Neural progenitor cell (in vitro differentiated cells): ENCODE measurements at places on chromosomes 3 and 15. TPM values are rescaled to one million over a fixed set of nuclear protein-coding genes. Genes with fewer than 3 reads are reported as not detected.
A peak's percentile ranks its signal among the peaks of the same experiment; 100 is the strongest.

- no peaks in the 10 kb centered on the region for H3K27me3 ChIP-seq
- no peak overlapping the region for H3K4me3 ChIP-seq
- DNase-seq = peak; percentile 35
- peaks cover 6% of the 10 kb centered on the region for H3K4me1 ChIP-seq
- H3K36me3 ChIP-seq = no peaks in the 10 kb centered on the region
- no peak overlapping the region for H3K27ac ChIP-seq
Measured at GRCh38 chr3:171867981-171868380, 24.8 kb downstream of the TMEM212 start.

DNA sequence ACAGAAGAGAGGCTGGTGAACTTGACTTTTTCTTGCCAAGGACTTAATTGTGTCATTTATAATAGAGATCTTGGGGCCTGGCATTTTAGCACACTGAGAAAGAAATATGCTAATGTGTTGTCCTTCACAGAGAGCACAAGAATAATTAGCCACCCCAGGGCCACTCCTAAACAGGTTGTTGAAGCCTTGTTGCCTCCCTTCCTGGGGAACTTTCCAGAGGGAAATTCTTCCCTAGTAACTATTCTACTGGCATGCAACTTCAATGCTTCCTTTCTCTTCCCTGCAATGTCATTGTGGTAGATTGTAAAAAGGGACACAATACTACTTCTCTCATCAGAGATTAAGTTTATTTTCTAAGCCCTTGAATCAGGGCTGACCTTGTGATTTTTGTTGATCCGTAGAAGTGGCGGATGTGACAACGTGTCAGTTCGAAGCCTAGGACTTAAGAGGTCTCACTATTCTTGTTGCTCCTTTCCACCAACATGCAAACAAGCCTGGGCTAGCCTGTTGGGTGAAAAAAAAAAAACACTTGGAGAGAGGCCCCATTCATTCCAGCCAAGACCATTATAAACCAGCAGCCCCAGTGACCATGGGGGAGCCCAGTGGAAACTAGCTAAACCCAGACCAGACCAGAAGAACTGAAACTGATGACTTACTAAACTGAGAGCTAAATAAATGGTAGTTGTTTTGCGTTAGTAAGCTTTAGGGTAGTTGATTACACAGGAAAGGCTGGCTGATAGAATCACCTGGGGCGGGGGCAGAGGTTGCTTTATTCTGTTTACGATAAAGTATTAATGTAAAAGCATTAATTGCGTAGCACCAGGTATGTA lies 287.2 kb downstream of the SHQ1 start:
- no peaks in the 10 kb centered on the region for H3K27me3 ChIP-seq
- peak; percentile 17 for DNase-seq
- H3K36me3 ChIP-seq = no peaks in the 10 kb centered on the region
- no peak overlapping the region for H3K27ac ChIP-seq
- no peak overlapping the region for H3K4me3 ChIP-seq

The GOLGA8G gene
- 0.04 TPM in 1 of 2 replicates, not detected in the other for total RNA-seq

The SNX4 gene
- total RNA-seq = 51.9 and 65.4 TPM in 2 replicates

DNA sequence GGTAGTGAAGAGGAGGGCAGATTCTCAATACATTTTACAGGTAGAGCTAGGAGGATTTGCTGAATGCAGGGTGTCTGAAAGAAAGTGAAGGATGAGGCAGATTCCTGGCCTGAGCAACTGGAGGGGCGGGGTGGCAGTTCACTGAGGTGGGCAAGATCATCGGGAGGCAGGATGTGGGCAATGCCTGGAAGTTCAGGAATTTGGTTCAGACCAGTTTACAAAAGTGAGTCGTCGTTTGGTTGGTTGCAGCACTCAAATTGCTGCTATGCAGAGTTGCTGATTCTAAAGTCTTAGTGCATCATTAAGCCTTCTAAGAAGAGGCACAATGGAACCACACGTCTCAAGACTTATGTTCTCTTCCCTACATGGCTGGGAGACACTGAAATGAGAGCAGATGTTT lies 134.0 kb downstream of the MFSD1 start:
- no peak for DNase-seq
- no peak overlapping the region for H3K4me3 ChIP-seq
- no peaks in the 10 kb centered on the region for H3K27me3 ChIP-seq
- H3K27ac ChIP-seq = no peak overlapping the region
- no peaks in the 10 kb centered on the region for H3K36me3 ChIP-seq

DNA sequence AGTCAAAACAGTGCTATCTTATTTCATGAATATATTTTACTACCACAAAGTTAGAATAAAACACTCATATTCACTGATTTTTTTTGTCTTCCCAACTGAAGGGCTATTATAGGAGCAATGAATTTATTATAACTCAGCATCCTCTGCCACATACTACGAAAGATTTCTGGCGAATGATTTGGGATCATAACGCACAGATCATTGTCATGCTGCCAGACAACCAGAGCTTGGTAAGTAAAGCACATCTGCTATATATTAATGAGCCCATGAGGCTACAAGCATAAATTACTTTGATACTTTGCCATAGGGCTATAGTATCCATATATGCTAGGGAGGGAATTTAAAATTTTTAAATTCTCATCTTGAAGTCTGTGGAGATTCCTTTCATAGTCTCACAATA lies 95.9 kb downstream of the FEZF2 start:
- no peak overlapping the region for H3K27ac ChIP-seq
- H3K27me3 ChIP-seq = no peaks in the 10 kb centered on the region
- H3K4me1 ChIP-seq = no peaks in the 10 kb centered on the region
- peaks cover 8% of the 10 kb centered on the region for H3K36me3 ChIP-seq
- no peak overlapping the region for H3K4me3 ChIP-seq

- no peak for DNase-seq
- no peaks in the 10 kb centered on the region for H3K27me3 ChIP-seq
- no peaks in the 10 kb centered on the region for H3K36me3 ChIP-seq
- no peaks in the 10 kb centered on the region for H3K4me1 ChIP-seq
- H3K4me3 ChIP-seq = no peak overlapping the region
- H3K27ac ChIP-seq = no peak overlapping the region
Measured at GRCh38 chr3:11290743-11291680, 18.8 kb downstream of the ATG7 start.

GRCh38 chr3:16743276-16743675 lies 138.1 kb upstream of the DAZL start:
- no peaks in the 10 kb centered on the region for H3K36me3 ChIP-seq
- no peaks in the 10 kb centered on the region for H3K4me1 ChIP-seq
- DNase-seq = no peak
- no peaks in the 10 kb centered on the region for H3K27me3 ChIP-seq

GRCh38 chr15:20367093-20367492 lies 174.5 kb downstream of the GOLGA6L6 start:
- no peaks in the 10 kb centered on the region for H3K27me3 ChIP-seq
- no peaks in the 10 kb centered on the region for H3K4me1 ChIP-seq
- H3K4me3 ChIP-seq = no peak overlapping the region
- no peak overlapping the region for H3K27ac ChIP-seq
- DNase-seq = no peak

The LTK gene
- 0.12 TPM in 1 of 2 replicates, not detected in the other for total RNA-seq

The DISP2 gene
- total RNA-seq = 0.06 TPM in 1 of 2 replicates, not detected in the other

The FBXO40 gene
- total RNA-seq = not detected in 2 replicates

GRCh38 chr15:80945605-80946004 lies 44.0 kb downstream of the MESD start:
- no peak overlapping the region for H3K27ac ChIP-seq
- H3K4me1 ChIP-seq = no peaks in the 10 kb centered on the region
- no peak overlapping the region for H3K4me3 ChIP-seq
- H3K36me3 ChIP-seq = no peaks in the 10 kb centered on the region
- DNase-seq = no peak

The TJP1 gene
- 98.1 and 126 TPM in 2 replicates for total RNA-seq

DNA sequence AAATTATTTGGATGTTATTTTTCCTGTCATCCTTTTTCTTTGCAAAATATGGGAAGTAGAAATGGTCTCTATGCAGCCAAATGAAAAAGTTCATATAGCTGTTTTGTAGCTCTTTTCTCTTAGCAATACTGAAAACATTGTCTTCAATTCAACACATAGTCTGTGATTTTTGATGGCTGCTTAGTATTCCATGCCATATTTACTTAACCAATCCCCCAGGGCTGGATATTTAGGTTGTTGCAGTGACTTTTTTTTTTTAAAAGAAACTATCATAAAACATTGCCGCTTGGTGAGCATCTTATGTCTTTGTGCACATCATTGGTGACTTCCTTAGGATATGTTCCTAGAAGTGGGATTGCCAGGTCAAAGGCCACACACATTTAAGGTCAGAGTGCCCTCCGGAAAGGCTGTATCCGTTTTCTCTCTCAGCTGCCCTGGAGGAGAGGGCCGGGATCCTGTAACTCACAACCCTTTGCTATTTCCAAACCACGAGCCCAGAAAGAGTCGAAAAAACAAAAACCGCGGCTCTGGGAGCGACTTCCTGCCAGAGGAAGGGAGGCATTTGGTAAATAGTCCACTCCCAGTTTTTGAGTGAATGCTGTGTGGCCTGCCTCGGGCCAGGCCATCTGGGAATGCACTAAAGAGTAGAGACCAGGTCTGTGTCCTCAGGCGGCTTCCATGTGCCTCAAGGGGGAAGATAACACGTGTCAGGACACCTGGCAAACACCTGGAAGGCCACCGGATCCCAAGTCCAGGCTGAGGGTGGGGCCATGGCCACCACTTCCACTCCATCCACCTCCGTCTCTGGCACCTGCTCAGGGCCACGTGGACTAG lies 41.9 kb downstream of the SMAD6 start:
- no peaks in the 10 kb centered on the region for H3K27me3 ChIP-seq
- H3K27ac ChIP-seq = no peak overlapping the region
- H3K4me1 ChIP-seq = peaks cover 39% of the 10 kb centered on the region
- no peak overlapping the region for H3K4me3 ChIP-seq
- H3K36me3 ChIP-seq = no peaks in the 10 kb centered on the region

The SOX14 gene
- total RNA-seq = not detected in 2 replicates

DNA sequence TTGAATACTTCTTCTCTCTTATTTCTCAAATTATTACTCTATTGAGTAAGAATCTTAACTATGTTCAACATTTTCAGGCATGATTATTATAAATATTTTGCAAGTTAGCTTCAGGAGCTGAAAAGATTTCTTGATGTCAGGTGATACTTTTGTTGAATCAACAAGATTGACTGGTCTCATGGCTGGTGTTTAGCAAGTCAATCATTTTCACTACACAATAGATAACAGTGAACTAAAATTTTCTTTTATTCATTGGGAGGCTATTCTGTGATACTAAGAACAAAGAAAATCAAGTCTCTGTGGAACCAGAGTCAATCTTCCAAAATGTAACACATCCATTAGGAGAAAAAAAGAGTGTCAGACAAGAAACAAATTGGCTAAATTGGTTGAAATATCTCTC lies 476.7 kb downstream of the CNTN3 start:
- no peaks in the 10 kb centered on the region for H3K4me1 ChIP-seq
- H3K4me3 ChIP-seq = no peak overlapping the region
- H3K27me3 ChIP-seq = no peaks in the 10 kb centered on the region
- no peak for DNase-seq
- no peak overlapping the region for H3K27ac ChIP-seq

GRCh38 chr3:14716591-14716990 lies 41.6 kb downstream of the C3orf20 start:
- H3K36me3 ChIP-seq = no peaks in the 10 kb centered on the region
- no peak overlapping the region for H3K4me3 ChIP-seq
- no peak overlapping the region for H3K27ac ChIP-seq
- H3K27me3 ChIP-seq = peaks cover 36% of the 10 kb centered on the region
- no peaks in the 10 kb centered on the region for H3K4me1 ChIP-seq

The KIF15 gene
- 46.2 and 83.4 TPM in 2 replicates for total RNA-seq

The TMCO5A gene
- total RNA-seq = not detected in 2 replicates

DNA sequence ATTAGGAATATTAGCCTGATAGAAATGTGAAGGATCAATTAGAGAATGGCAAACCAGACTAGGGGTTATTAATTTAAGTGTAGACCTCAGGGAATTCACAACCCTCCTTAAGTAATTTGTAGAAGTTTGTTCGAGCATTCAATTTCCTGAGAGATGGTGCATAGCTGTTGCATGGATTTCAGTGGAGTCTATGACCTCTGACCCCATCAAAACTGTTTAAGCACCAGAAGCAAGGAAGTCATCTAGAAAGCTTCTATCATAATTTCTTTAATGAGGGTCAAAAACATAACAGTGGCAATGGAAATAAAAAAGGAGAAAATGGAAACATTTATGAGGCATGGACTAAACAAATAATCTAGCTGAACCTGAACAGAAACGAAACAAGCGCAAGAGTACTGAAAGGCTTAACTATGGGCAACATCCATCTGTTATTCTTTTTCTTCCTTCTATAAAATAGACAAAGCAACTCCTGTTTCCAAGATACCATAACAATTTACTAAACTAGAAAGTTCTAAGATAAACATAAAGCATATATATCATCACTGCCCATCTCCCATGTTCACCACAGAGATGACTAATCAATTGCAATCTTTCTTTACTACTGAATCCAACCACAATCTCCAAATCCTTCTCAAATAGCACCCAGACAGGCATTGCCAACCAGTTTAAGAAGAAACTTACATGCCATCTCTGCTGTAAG lies 151.4 kb downstream of the THRB start:
- H3K36me3 ChIP-seq = no peaks in the 10 kb centered on the region
- no peak overlapping the region for H3K27ac ChIP-seq
- H3K27me3 ChIP-seq = no peaks in the 10 kb centered on the region
- H3K4me3 ChIP-seq = no peak overlapping the region
- DNase-seq = no peak

The GPR160 gene
- total RNA-seq = 4.3 and 6.0 TPM in 2 replicates

The GPR171 gene
- total RNA-seq = not detected in 2 replicates

GRCh38 chr3:127077068-127077467 lies 94.2 kb downstream of the PLXNA1 start:
- no peaks in the 10 kb centered on the region for H3K27me3 ChIP-seq
- H3K27ac ChIP-seq = no peak overlapping the region
- H3K4me3 ChIP-seq = no peak overlapping the region
- H3K36me3 ChIP-seq = no peaks in the 10 kb centered on the region
- DNase-seq = no peak

DNA sequence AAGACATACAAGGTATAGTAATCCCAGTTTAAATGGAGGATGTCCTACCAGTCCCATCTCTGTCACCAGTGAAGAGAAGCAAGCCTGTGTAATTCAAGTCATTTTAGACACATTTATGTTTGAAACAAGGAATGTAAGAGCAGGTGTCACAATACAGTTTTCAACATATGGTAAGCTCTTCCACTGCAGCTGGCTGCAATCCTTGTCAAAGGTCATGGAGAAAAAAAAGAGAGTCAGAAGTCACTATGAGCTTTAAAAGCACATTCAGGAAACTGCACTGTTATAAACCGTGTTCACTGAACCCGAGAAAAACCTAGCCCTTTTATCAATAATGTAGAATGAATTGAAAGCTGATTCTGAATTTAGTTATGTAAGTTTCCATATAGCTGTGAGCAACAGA lies 206.4 kb downstream of the NAALADL2 start:
- no peaks in the 10 kb centered on the region for H3K4me1 ChIP-seq
- no peak overlapping the region for H3K27ac ChIP-seq
- H3K4me3 ChIP-seq = no peak overlapping the region
- no peaks in the 10 kb centered on the region for H3K27me3 ChIP-seq
- no peaks in the 10 kb centered on the region for H3K36me3 ChIP-seq

GRCh38 chr3:142355692-142356091 lies 92.1 kb downstream of the XRN1 start:
- H3K36me3 ChIP-seq = peaks cover 17% of the 10 kb centered on the region
- H3K27me3 ChIP-seq = no peaks in the 10 kb centered on the region
- DNase-seq = no peak
- H3K27ac ChIP-seq = no peak overlapping the region

The ZNF774 gene
- total RNA-seq = 1.9 and 8.3 TPM in 2 replicates

GRCh38 chr3:38731522-38731921 lies 82.0 kb upstream of the SCN5A start:
- H3K4me3 ChIP-seq = no peak overlapping the region
- no peak for DNase-seq
- H3K36me3 ChIP-seq = no peaks in the 10 kb centered on the region
- no peaks in the 10 kb centered on the region for H3K4me1 ChIP-seq
- H3K27ac ChIP-seq = no peak overlapping the region
- H3K27me3 ChIP-seq = no peaks in the 10 kb centered on the region
